ENCODE measurements at places on chromosomes 4 and X. TPM values are rescaled to one million over a fixed set of nuclear protein-coding genes. Genes with fewer than 3 reads are reported as not detected.

GRCh38 chr4:68256284-68256683, 10.8 kb upstream of the TMPRSS11B start:
- no peak for DNase-seq
- no peaks in the 10 kb centered on the region for H3K27me3 ChIP-seq
- H3K4me3 ChIP-seq = no peak overlapping the region
- no peak overlapping the region for H3K27ac ChIP-seq
- H3K36me3 ChIP-seq = no peaks in the 10 kb centered on the region
- no peaks in the 10 kb centered on the region for H3K4me1 ChIP-seq

GRCh38 chr4:118904935-118905334, 16.3 kb downstream of the SYNPO2 start:
- H3K27me3 ChIP-seq = no peaks in the 10 kb centered on the region
- H3K4me3 ChIP-seq = no peak overlapping the region
- H3K27ac ChIP-seq = no peak overlapping the region
- H3K36me3 ChIP-seq = no peaks in the 10 kb centered on the region
- H3K4me1 ChIP-seq = no peaks in the 10 kb centered on the region

GRCh38 chrX:71996136-71996535, 85.5 kb downstream of the NHSL2 start:
- no peak for DNase-seq
- H3K4me1 ChIP-seq = peaks cover 22% of the 10 kb centered on the region
- H3K4me3 ChIP-seq = no peak overlapping the region
- H3K27ac ChIP-seq = no peak overlapping the region

GRCh38 chrX:10108288-10108687, 48.5 kb upstream of the CLCN4 start:
- H3K4me3 ChIP-seq = no peak overlapping the region
- H3K36me3 ChIP-seq = no peaks in the 10 kb centered on the region
- DNase-seq = no peak
- peaks cover 78% of the 10 kb centered on the region for H3K4me1 ChIP-seq
- no peak overlapping the region for H3K27ac ChIP-seq

DNA sequence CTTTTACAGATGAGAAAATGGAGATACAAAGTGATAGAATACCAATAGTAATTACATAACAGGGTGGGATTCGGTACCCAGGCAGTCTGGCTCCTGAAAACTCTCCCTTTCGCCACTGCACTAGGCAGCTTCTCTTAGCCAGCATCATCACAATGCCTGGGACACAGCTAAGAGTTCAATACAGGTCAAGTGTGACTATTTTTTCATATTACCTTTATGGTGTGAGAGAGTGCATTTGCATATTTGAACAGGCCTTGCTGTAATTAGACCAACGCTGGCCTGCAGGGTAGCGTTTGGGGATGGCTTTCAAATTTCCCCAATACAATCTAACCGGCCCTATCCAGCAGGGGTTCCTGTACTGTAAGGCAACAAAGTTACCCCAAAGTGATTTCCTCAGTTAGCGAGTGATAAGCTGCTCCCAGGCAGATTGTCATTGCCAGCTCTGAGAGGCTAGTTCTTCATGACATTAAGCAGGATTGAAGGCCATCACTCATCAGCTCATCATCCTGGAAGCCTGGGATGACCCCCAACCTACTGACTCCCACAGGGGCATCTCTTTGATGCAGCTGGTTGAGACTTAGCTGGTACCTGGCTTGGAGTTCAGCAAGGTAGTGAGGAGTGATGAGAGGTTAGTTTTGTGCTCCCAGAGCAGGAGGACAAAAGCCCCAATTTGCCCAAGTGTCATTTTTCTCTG, 836.8 kb upstream of the LCORL start:
- H3K27ac ChIP-seq = no peak overlapping the region
- no peak overlapping the region for H3K4me3 ChIP-seq
- H3K27me3 ChIP-seq = no peaks in the 10 kb centered on the region
- no peak for DNase-seq
- H3K4me1 ChIP-seq = no peaks in the 10 kb centered on the region

Gene EGF
- total RNA-seq = not detected

Gene PASD1
- not detected for total RNA-seq

Gene CCSER1
- total RNA-seq = 2.0 TPM

All from CD4-positive, alpha-beta memory T cell (primary cell).